ENCODE measurements at places on chromosomes 16 and 17.

- DNase-seq, result no peak
Observed at GRCh38 chr17:57603978-57604377, 141.1 kb downstream of the CCDC182 start.

- no peak for DNase-seq
Observed at GRCh38 chr17:28818819-28819221, 23.8 kb downstream of the FAM222B start.

DNA sequence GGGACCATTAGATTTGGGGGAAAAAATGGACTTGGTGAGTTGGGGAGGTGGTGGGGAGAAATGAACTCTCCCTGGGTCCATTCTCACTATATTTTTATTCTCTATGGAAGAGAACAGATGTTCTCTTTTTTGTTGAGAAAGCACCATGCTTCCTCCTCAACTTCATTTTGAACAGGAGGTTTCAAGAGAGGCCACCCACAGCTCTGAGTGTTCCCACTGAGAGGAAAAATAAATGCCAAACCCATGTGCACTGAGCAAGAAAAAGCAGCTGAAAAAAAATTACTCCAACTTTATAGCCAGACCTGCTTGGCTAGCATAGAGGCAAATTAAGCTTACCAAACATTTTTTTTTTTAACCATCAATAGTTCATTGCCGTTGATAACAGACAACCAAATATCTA lies 883.6 kb downstream of the KCNJ2 start:
- DNase-seq, result no peak

DNA sequence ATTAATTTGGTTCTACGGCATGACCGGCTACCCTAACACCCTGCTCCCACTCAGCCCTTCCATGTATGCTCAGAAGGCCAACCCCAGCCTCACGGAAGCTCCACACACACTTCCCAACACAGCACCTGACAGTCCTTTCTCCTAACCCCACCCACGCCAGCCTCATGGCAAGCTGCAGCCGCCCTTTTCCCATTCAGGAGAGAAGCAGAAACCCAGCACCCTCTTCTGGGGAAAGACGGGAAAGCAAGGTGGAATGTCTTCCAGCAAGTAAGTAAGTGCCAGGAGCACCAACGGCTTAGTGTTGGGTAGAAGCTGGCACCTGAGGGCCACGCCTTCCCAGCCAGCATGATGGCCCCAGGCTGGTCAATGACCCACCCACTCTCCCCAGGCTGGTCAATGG lies 32.1 kb downstream of the ABR start:
- DNase-seq, result peak; percentile 84

DNA sequence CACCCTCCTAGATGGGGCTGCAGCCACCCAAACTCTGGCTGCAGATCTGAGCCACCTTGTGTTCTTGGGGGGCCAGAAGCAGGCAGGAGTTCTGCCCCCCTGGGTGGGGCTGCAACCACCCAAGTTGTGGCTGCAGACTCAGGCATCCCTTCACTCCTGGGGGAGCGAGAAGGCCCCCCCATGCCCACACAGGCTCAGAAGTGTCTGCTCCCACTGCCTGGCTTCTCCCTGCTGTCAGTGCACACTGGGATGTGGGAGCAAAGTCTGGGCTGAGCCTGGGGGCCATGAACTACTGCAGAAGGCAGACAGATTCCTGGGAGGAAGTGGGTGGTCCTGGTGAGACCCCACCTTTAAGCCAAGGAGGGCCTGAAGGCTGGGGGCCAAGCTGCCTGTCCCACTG lies 13.0 kb downstream of the MT1X start:
- no peak for DNase-seq

- no peak for DNase-seq
Observed at GRCh38 chr16:1375741-1376410, 24.1 kb downstream of the GNPTG start.

DNA sequence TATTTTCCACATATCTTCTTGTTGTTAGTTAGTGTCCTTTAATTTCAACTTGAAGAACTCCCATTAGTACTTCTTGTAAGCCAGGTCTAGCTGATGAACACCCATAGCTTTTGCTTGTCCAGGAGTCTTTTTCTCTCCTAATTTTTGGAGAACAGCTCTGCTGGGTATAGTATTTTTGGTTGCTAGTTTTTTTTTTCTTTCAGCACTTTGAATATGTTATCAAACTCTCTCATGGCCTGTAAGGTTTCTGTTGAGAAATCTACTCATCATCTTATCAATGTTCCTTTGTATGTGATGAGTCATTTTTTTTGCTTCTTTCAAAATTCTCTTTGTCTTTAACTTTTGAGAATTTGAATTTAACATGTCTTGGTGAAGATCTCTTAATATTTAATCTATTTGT lies 31.8 kb upstream of the NKD1 start:
- no peak for DNase-seq

- DNase-seq, result peak; percentile 87
Observed at GRCh38 chr17:50931144-50931908, 65.2 kb upstream of the TOB1 start.

- peak; percentile 55 for DNase-seq
Observed at GRCh38 chr16:57795431-57795878, 6.8 kb downstream of the KIFC3 start.

DNA sequence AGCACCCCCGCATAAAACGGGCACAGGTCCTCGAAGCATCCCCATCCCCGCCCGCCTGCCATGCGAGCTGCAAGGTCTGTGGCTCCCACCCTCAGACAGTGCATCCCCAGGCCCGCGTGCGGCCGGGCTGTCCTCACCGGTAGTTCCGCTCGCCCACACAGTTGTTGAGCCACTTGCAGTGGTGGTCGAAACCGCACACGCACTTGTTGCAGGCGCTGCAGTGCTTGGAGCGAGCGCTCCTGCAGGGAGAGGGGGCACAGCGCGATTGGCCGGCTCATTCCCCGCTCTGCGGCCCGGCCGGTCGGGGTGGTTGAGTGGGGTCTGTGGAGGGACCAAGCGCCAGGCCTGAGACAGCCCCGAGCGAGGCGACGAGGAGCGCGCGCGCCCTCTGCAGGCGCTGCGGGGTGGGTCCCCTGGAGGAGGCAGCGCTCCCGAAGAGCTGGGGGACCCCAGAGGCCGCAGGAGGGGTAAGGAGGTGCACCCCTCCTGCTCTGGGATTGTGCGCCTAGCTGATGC lies 6.0 kb upstream of the TPPP3 start:
- DNase-seq, result peak; percentile 53

GRCh38 chr17:10156948-10157607 lies 41.3 kb downstream of the GAS7 start:
- peak; percentile 29 for DNase-seq

DNA sequence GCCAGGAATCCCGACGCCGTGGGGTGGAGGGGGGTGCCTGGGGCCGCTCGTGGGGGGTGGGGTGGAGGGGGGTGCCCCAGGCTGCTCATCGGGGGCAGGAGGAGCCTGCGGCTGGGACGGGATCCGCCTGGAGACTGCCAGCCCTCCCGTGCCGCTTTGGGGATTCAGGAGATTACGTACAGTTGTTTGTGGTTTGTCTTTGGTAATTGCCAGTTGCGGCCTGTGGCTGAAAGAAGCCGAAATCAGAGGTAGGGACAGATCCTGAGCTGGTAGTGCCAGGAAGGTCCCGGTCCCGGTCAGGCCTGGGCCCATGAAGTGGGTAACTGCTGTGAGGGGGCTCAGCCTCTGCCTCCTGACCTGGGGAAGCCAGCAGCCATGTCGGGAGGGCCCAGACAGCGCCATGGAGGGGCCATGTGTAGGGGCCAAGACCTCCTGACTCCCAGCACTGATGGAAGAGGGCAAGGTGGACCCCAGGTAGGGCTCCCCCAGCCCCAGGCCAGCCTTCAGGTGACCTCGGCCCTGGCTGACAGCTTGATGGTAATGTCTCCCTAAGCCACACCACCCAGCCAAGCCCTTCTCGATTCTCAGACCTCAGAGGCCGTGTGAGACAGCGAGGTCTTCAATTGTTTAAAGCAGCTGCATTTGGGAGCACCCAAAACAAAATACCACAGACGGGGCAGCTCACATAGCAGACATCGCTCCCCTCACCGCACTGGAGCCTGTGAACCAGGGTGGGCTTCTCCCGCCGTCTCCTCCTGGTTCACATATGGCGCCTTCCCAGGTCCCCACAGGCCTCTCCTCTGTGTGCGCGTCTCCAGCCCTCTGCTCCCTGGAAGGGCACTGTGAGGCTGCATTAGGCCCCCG lies 34.9 kb upstream of the SSTR5 start:
- no peak for DNase-seq

GRCh38 chr16:88904676-88905365 lies 38.4 kb upstream of the PABPN1L start:
- no peak for DNase-seq

- DNase-seq, result no peak
Observed at GRCh38 chr16:84243732-84244131, 3.9 kb upstream of the KCNG4 start.

- DNase-seq, result no peak
Observed at GRCh38 chr16:1211451-1212268, 13.4 kb downstream of the TPSG1 start.

DNA sequence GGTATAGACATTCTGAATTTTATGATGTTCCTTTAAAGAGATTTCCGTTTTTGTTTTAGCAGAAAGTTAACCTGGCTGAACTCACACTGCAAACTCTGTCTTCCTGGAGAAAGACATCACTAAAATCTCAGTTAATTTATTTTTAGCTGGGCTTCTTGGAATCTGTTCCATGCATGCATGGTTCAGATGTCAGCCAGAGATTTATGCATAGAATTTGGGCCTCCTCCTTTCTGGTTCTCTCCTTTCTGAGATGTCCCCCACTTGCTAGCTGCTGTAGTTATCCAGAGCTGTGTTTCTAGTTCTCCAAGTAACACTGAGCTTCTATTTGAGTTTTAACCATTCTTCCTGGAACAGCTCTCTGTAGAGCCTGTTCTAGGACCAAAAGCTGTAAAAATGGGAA lies 77.3 kb upstream of the TANC2 start:
- no peak for DNase-seq

- DNase-seq, result no peak
Observed at GRCh38 chr16:17367923-17368322, 102.8 kb downstream of the XYLT1 start.

DNA sequence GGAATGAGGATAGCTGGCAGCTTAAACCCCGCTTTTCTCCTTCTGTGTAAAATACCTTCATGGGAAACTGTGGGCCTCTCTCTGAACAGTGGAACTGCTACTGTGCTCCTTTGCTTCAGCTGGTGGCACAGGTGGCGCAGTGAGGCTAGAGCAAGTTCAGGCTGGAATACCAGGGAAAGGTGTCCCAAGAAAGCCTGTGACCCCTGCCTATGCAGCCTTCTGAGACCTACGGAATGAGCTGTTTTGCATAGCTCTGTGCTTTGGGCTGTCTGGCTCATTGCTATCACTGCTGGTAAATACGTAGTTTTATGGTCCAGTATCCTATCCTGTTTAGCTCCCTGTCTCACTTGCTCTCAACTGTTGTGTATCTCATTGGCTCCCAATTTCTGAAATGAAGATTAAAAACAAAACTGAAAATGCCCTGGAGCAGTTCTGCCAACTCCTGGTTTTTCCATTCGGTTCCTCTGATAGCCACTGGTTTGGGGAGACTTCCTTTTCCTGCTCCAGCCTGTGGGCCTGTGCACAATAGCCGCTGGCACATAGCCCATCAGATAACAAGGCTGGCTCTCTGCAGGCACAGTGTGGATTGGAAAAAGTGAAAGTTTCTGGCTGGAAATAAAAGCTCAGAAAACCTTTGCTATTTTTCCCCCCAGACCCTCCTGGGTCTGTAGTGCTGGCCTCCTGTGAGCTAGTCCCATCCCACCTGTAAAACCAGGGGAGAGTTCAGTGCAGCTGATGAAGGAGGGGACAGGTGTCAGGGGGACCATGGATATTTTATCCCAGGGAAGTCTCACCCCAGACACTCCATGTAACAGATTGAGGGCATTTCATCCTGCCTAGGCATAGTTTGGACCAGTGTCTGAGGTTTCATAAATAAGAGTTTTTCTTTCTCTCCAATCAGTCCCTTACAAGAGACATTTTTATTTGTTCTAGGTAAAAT lies 24.0 kb downstream of the LIMD2 start:
- DNase-seq, result peak; percentile 75

All from large intestine (tissue), 12 donors.